ENCODE measurements at places on chromosomes 5 and 9. TPM values are rescaled to one million over a fixed set of nuclear protein-coding genes. Genes with fewer than 3 reads are reported as not detected.

DNA sequence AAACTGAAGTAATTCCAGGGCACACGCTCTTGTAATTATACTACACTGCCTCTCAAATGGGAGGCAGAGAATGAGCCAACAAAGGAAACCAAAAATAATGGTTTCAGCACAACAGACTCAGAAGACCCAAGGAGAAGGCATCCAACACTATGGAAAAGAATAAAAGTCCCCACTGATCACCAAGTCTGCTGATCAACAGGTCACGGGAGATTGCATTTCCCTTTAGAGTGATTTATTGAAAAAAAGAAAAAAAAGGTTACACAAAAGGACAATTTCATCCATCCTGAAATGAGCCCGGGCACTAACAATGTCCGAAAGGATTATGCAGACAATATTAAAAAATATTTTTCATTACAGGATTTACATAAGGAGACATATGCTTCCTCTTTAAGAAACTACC is 28.8 kb downstream of the MYO10 start:
- DNase-seq = no peak

RMND5B gene
- total RNA-seq = 15.7 TPM

- DNase-seq = peak; percentile 32
Measured at GRCh38 chr5:96885518-96886338, 9.4 kb downstream of the ERAP2 start.

GRCh38 chr5:14110196-14110595 is 32.9 kb upstream of the TRIO start:
- DNase-seq = no peak

- DNase-seq = no peak
Measured at GRCh38 chr9:132184124-132184523, 22.3 kb downstream of the NTNG2 start.

GRCh38 chr9:127093319-127094020 is 29.0 kb downstream of the ANGPTL2 start:
- DNase-seq = no peak

DNA sequence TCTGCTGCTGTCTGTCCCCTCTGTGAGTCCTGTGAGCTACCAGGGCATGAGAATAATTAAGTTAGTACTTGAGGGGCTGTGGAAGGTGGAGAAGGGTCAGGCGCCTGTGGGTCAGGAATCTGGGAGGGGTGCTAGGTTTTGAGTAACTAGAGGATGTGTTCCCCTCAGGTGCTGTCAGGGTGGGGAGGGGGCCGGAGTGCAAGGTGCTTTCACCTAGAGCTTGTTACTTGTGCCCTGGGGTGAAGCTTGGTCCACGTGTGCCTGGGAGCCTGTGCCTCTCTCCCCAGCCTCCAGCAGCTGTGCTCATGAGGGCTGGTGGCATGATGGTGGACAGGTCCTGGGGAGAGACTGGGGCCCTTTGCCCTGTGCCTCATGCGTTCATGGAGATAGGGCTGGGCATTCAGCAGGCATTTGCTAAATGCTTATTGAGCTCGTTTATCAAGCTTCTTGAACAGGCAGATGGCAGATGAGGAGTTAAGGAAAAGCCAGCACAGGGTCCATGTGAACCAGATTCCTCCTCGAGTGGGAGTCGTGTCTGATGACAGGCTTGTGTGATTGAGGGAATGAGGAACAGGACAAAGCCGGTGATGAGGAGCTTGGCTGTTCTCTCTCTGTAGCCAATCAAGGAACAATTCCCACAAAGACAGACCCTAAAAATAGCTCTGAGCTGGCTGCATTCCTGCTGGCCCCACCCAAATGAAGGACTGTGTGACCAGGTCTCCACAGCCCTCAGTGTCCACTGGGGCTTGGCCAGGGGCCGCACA is 40.9 kb downstream of the CACNA1B start:
- no peak for DNase-seq

- no peak for DNase-seq
Measured at GRCh38 chr9:91198405-91198804, 163.3 kb downstream of the AUH start.

FGD3 gene
- 0.09 TPM for total RNA-seq

FASTKD3 gene
- total RNA-seq = 10.7 TPM

- DNase-seq = peak; percentile 61
Measured at GRCh38 chr5:59813761-59814536, 79.6 kb downstream of the PDE4D start.

GRCh38 chr5:55081541-55081940 is 20.9 kb upstream of the GZMA start:
- no peak for DNase-seq
